ENCODE measurements at places on chromosomes 11 and 22.

DNA sequence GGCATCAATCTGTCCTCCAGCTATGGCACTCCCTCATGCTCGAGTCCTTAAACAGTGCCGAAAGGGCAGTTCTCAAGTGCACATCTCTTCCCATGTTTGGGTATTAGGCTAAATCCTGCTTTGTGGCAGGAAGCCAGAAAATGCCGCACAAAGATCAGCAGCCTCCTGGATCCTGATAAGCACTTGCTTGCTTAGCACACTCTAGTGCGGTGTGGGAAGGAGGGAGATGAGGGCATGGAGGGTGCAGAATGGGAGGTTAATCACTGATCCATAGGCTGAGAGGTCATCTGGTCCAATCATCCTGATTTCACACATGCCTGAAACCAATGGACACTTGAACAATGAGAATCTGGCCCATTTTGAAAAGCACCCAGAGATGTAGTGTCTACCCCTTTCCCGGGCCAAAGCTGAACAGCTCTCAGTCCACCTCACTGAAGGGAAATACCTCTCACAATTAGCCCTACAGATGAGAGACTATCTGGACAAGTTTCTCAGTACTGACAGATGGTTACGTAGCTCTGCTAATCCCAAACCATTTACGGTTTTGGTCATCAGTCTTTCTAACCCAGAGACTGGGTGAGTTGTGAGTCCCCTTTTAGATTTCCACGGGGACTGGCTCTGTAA lies 29.8 kb upstream of the CHRM4 start:
- DNase-seq, result no peak

GRCh38 chr11:95055283-95055897 lies 6.2 kb downstream of the KDM4F start:
- DNase-seq, result no peak

DNA sequence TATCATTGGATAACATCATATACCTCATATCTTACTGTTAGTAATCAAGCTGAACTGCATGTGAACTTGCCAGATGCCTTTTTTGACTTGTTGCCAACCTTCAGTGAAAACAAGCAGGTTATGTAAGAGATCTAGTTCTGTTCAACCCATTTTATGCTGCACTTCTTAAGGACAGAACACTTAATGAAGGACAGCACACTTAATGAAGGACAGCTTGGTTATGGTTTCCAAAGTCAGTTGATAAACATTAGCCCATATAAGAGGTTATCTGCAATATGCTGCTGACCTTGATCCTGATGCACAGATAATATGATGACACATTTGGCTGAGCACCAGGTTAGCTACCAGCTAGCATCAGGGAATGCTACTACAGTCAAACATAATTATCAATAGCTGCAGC lies 358.7 kb upstream of the PDGFD start:
- no peak for DNase-seq

DNA sequence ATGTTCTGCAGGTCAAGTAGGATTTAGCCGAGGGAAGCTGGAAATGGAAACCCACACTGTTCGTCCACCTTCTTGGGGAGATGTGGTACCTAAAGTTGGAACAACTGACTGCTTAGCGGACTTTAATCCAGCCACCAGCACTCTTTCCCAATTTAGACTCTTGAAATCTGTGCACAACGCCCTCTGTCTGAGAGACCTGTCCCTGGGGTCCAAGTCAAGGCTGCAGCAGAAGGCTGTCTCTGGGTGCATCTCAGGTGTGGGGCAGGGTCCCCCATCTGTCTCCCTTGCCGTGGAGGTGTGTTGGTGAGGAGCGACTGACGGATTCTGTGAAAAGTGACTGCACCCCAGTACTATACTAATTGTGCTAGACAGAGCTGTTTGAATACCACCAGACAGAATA lies 168.2 kb upstream of the CADM1 start:
- DNase-seq, result no peak

GRCh38 chr11:9330387-9331384 lies 16.3 kb upstream of the TMEM41B start:
- DNase-seq, result no peak

Measured in GM19239 (cell line).